ENCODE measurements at places on chromosomes 1 and 21.
A peak's percentile ranks its signal among the peaks of the same experiment; 100 is the strongest.

- no peak for DNase-seq
Measured at GRCh38 chr21:41580758-41581554, 73.0 kb upstream of the TMPRSS2 start.

- DNase-seq: no peak
Measured at GRCh38 chr21:38267136-38267755, 10.5 kb downstream of the KCNJ15 start.

DNA sequence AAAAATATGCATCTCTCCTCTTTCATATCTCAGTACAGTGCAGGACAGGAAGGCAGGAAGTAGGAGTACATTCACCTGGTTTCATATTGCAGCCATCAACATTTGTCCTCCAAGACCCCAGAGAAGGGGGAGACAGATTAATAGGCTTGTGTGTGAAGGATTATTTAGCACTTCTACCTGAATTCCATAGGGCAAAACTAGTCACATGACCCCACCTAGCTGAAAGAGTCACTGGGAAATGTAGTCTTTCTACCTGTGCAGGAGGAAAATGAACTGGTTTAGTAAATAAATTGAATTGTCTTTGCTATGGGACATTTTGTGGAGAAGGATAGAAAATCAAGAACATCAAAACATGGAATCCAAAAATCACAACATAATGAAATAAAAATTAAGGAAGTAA lies 13.9 kb upstream of the TRIM33 start:
- DNase-seq: no peak

DNA sequence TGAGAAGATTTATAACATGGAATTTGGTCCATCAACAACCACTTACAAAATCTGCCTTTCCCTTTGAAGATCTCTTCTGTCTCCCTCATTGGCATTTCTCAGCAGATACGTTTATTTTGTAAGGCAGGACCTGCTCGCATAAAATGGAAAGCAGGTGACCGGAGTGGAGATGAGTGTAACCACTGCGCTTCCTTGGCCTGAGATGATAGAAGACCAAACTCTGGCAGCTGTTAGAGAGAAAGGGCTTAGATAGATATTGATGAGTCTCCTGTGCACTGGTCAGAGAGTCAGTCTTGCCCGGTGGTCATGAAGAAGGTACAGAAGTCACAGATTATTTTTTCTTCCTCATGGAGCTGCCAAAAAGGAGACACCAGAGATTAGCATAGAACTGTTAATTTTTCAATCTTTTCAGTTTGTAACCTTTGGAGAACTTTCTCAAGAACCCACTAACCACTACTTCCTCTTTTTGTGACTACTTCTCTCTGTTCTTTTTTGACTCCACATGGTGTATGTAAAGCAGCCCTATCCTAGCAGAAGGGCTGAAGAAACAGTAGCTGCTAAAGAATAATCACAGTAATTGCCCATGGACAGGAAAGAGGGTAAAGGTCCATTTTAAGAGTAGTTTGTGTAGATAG lies 47.6 kb downstream of the FCRL3 start:
- DNase-seq: no peak

- DNase-seq: no peak
Measured at GRCh38 chr1:234614081-234614489, 4.1 kb upstream of the IRF2BP2 start.

DNA sequence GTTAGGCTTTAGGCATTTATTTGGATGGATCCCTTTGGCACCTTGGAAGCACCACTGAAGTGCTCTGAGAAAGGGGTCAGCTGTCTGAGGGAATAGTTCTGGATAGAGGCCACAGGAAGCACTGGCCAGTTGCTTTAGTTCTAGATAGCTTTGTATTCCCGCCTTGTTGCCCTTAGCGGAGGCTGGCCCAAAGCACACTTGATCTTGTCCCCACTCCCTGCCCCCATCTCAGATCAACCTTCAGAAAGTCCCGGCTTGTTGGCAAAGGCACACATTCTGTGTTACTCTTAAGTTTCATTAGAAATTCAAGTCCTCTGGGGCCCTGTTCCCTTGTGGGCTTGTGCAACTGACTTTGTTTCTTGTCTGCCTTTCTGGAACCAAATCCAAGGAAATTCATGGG lies 15.2 kb upstream of the NBL1 start:
- no peak for DNase-seq

- no peak for DNase-seq
Measured at GRCh38 chr1:151324390-151324930, 2.8 kb downstream of the PI4KB start.

GRCh38 chr1:28456078-28456477 lies 49.8 kb upstream of the RCC1 start:
- peak; percentile 37 for DNase-seq

- no peak for DNase-seq
Measured at GRCh38 chr1:113947388-113948107, 18.4 kb downstream of the HIPK1 start.

DNA sequence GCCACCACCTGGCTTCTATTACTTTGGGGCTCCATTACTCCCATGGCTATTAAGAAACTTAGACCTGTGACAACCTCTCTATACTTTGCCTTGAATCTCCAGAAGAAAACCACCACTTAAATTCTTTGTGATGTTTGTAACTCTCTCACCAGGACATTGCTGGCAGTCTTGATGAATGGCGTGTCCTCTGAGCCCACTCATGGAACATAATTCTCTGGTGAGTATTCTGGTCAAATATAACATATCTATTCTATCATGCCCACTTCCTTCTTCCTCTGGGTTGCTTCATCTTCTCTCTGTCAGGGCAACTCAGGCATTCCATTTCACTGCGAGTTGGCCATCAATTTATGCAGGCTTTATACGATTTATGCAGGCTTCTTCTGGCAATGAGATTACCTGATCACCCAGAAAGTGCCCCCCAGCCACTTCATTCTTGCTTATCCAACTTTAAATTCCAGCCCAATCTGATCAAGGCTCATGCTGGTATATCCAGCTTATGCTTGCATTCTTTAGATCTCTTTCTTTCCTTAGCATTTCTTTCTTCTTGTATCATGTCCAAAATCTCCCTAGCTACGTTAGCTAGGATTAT lies 112.0 kb upstream of the CHRM3 start:
- no peak for DNase-seq

- no peak for DNase-seq
Measured at GRCh38 chr1:2552189-2552588, 4.0 kb upstream of the TNFRSF14 start.

DNA sequence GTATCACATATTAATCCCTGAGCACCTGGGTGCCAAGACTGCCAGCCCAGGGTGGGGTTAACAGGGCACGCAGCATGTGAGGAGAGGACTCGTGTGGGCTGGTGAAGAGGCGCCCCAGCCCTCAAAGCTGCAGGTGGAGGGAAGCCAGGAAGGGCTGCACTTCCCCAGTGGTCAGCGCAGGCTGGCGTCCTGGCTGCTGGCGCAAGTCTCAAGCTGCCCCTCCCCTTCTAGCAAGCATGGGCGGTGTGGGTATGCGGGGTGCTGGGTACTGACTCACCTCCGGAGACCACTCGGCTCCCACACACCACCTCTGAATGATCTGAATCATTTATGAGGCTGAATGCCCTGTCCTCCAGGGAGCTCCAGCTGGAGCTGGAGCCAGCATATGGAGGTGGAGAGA lies 44.0 kb downstream of the EIF2D start:
- DNase-seq: peak; percentile 73

GRCh38 chr1:236247286-236247685 lies 34.5 kb downstream of the ERO1B start:
- no peak for DNase-seq

DNA sequence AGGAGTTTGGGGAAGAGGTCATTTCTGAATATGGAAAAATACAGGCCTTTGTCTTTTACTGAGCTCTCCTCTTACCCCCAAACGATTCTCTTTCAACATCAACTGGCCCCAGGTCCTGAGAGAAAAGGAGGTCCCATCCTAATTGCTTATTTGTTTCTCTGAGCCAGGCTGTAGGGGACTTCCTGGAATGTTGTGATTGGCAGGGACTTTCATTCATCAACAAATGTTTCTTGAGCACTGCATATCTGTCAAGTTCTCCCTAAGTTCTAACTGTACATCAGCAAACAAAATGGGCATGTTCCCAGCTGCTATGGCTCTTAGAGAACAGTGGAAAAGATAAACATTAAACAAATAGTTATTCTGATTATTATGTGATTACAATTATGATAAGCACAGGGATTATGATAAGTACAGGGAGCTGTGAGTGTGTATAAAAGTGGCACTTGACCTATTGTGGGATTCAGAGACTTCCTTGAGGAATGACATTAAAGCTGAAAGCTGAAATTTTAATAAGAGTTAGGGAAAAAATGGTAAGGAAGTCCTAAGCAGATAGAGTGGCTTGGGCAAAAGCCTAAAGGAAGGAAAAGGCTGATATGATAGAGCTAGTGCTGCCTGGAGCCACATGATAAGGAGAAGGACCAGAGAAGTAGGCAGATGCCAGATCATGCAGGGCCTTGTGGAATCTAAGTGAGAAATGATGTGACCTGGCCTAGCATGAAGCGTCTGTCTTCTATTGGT lies 11.6 kb downstream of the GPX7 start:
- DNase-seq: no peak

- no peak for DNase-seq
Measured at GRCh38 chr1:65207317-65207716, 59.3 kb downstream of the AK4 start.

DNA sequence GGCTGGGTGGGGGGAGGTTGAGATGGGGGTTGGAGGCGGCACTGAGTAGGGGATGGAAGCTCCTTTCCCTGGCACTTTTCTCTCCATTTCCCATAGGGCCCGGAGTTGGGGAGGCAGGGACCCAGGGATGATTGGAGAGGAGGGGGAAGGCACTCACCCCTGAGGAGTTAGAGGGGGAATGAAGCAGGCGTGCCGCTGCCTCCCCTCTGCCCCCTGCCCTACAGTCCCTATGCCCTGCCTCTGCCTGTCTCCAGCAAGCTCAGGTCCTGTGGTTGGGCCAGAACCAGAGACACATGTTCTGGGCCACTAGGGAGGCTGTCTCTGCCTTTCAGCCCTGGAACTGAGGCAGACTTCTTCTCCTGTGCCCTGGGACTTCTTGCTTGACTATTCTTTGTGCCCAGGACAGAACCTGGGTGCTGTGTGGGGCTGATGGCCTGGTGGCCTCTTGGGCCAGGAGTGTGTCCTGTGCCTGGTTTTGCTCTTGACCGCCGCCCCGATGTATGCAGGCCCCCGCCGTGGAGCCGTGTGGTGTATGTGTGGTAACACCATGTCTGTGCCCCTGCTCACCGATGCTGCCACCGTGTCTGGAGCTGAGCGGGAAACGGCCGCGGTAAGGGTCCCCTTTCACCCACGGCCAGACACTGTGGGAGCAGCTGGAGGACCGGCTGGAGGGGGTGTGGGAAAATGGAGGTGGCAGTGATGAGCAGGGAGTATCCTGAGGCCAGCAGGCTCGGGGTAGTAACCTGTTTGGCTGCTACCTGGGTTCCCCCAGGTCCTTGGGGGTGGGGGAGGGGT lies 1.4 kb downstream of the LYPLA2 start:
- no peak for DNase-seq

GRCh38 chr1:31318146-31318545 lies 21.3 kb downstream of the ZCCHC17 start:
- no peak for DNase-seq

GRCh38 chr1:23422241-23422877 lies 2.2 kb downstream of the TCEA3 start:
- peak; percentile 77 for DNase-seq

- DNase-seq: no peak
Measured at GRCh38 chr1:192747943-192748342, 60.9 kb upstream of the RGS2 start.

DNA sequence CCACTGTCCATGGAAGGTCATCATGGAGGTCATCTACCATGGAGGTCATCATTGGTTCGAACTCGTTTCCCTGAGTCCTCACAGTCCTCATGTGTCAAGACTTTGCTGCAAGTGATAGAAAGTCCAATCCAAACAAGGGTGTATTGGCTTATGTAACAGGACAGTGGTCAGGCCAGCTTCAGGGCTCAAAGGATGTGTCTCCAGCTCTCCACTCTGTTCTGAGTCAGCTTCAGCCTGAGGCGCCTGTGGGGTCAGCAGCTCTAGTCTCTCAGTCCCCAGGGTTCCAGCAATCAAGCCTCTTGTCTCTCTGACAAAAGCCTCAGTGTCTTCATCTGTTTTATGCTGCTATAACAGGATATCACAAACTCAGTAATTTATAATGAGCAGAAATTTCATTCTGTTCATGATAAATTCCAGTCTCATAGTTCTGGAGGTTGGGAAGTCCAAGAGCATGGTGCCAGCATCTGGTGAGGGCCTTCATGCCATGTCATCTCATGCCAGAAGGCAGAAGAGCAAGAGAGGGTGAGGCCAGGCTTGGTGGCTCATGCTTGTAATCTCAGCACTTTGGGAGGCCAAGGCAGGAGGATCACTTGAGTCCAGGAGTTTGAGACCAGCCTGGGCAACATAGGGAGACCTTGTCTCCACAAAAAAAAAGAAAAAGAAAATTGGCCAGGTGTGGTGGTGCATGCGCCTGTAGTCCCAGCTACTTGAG lies 19.5 kb downstream of the A3GALT2 start:
- DNase-seq: no peak

DNA sequence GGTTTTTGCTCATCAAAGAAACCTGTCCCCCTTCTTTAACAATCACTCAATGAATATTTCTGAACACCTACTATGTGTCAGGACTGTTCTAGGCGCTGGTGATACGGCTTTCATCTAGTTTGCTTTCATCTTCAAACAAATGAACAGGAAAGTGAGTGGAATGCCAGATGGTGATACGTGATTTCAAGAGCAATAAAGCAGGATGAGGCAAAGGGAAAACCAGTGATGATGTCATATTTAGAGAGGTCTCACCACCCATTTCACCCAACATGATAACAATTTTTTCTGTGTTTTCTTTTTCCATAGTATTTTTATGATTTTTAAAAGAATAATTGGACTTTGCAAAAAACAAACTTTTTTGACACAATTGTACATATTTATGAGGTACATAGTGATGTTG lies 11.3 kb upstream of the SLC6A17 start:
- no peak for DNase-seq

DNA sequence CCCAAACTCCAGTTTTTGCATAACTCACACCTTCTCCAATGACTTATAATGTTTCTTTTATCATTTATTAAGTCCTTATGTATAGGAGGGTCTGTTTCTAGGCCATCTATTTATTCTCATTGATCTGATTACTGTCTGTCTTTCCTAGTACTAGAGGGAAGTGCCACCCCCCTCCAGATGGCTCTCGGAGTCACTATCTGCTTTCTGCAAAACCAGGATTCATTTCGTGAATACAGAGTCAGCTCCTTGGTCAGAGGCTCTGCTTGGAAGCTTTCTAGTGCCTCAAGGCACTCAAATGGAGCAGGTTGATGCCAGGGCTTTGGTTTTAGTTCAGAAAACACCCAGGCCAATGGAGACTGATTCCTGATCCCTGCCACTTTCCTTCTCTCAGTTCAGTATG lies 102.3 kb upstream of the CD34 start:
- DNase-seq: no peak

DNA sequence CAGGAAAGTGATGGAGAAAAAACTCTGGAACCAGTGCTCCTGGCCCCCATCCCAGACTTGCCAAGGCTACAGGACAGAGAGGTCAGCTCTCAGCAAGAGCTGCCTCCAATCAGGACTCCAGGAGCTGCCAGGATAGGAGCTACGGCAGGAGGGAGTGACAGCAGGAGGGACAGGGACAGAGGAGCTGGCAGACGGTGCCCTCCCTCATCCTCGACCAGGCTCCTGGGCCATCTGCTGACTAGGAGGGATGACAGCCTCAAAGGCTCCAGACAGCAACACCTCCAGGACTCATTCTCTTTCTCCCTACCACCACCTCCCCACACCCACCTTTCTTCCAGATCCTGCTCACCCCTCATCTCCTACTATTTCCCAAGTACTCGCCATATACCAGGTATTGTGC lies 22.7 kb downstream of the DLGAP3 start:
- no peak for DNase-seq
